Stimulated activated CD4-positive, alpha-beta T cell treated with anti-CD3 and anti-CD28 coated beads, Interleukin-4, amount 100 ng/mL, for 48 hours (primary cell): ENCODE measurements at places on chromosomes 1 and 21.

- DNase-seq: no peak
Observed at GRCh38 chr1:50349242-50349565, 74.0 kb downstream of the DMRTA2 start.

GRCh38 chr1:235351441-235351840, 15.8 kb upstream of the TBCE start:
- DNase-seq: no peak

- no peak for DNase-seq
Observed at GRCh38 chr21:33939226-33939625, 23.6 kb upstream of the ATP5PO start.

GRCh38 chr1:4137621-4138415, 237.7 kb upstream of the C1orf174 start:
- DNase-seq: no peak

DNA sequence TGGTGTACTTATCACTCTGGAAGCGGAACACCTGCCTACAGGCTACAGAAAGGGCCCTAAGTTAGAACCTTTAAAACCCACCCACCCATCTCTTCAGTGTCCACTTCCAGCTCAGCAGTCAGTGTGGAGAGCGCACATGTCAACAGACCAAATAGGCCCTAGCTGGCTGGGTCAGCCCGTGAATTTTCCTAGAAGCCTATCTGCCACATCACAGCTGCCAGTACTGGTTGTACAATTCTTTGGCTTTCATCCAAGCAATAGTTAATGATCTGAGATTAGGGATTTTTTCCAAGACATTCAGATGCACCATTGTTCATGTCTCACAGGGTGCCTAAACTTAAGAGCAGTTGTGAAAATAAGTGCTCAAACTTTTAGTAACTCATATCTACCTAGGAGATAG, 197.1 kb downstream of the KCNK2 start:
- DNase-seq: no peak

DNA sequence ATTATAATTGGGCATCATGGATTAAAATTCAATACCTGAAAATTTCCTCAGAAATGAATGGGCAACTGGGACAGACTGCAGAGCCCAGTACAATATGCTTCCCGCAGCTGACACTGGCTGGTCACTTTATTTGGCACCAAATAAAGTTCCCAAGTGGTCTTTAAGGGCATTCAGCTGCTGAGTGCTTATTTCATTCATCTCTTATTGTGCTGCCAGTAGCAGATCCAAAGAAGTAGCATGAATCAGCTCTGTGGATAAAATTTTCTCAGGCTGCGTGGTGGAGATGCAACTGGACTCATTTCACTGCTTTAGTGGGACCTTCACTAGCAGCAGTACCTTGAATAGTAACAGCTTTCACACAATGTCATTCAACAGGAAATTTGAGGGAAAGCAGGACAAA, 226.3 kb upstream of the ADGRL2 start:
- no peak for DNase-seq

- DNase-seq: no peak
Observed at GRCh38 chr1:45093334-45093733, 81.3 kb downstream of the UROD start.

GRCh38 chr1:228793032-228793431, 57.8 kb downstream of the RHOU start:
- no peak for DNase-seq

- DNase-seq: no peak
Observed at GRCh38 chr1:201636510-201636971, 97.6 kb downstream of the NAV1 start.

DNA sequence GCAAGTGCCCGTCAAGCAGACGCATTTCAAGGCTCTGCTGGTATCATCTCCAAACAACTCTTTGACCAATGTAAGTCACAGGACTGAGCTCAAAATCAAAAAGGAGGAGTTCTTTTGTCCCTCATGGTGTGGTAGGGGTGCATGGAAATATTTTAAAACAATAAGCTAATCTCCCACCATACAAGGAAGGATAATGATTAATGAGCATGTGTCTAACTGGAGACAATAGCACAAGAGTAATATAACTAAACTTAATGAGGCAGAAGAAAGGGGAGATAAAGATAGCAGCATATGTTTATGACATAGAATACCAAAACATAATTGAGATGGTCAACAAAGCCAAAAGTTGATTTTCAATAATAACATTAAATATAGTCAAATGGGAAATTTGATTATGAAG, 668.0 kb upstream of the ZP4 start:
- DNase-seq: no peak

GRCh38 chr1:12511516-12512468, 106.2 kb downstream of the DHRS3 start:
- no peak for DNase-seq

- DNase-seq: no peak
Observed at GRCh38 chr21:40732253-40733023, 114.5 kb downstream of the DSCAM start.
